ENCODE measurements at places on chromosomes 12 and 14.
A peak's percentile ranks its signal among the peaks of the same experiment; 100 is the strongest.

- no peak for DNase-seq
Measured at GRCh38 chr12:90428881-90429280, 526.1 kb downstream of the CCER1 start.

DNA sequence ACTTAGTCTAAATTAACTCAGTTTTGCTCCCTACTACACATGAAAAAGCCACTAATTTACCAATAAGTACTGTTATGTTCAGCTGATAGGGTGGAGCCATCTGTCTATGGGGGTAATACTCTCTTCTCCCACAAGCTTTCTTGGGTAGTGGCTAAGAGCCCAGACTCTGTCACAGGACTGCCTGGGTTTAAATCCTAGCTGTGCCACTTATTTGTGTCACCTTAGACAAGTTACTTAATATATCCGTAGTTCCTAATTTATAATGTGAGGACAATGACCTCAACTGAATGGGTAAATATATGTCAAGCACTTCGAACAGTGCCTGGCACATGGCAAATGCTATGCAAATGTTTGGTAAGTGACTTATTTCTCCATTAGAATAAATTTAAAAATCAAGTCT, 185.6 kb downstream of the DACT1 start:
- no peak for DNase-seq

DNA sequence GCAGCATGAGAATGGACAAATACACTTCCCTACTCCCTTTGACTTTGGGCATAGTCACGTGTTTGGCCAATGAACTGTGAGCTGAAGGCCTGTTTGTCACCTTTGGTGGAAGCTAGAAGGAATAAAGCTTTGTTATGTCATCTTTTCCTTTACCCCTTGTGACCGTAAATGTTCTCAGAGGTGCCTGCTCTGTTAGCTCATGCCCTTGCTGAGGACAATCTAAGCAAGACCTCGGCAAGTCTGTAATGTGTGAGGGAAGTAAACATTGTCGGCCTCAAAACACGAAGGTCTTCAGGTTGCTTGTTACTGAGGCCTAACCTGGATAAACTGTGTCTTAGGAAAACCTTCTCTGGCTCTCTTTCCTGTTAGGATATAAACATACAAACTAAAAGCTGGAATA, 354.2 kb downstream of the TMEM132D start:
- no peak for DNase-seq

- DNase-seq: no peak
Measured at GRCh38 chr12:116990971-116991966, 80.5 kb downstream of the FBXW8 start.

GRCh38 chr14:45679853-45680252, 426.9 kb upstream of the MIS18BP1 start:
- peak; percentile 87 for DNase-seq

GRCh38 chr12:897386-897785, 52.1 kb downstream of the RAD52 start:
- DNase-seq: no peak

DNA sequence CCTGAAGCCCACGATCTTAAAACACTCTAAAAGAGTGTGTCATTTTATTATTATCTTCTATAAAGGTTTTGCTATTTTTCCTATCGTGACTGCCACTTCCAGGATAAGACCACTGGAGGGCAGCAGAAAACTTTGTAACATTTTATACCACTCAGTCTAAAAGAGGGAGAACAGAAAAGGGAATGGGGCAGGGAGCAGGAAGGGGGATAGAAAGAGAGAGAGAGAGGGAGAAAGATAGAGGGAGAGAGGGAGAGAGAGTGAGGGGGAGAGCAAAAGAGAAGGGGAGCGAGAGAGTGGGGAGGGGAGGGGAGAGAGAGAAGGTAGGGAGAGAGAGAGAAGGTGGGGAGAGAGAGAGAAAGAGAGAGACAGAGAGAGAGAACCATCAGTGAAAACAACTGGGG, 2.0 kb upstream of the ART4 start:
- DNase-seq: peak; percentile 60

DNA sequence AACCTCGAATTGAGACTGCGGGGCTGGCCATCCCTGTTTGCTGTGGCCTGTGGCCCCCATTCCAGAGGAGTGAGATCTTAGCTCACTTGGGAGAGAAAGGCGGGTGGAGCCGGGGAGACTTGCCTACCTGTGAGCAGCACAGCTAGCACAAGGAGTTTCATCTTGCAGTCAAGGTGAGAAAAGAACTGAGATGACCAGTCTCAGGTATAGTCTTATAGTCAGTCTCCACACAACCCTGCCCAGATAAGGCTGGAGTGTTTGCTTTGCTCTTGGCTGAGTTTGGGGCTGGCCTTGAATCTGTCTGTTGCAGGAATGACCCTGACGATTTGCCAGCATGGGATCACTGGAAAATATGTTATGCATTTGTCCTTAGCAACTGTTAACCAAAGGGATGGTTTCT, at the start of gene PLA2G1B:
TSS of gene PLA2G1B (minus strand) at position 187 of the 400 bp plus-strand sequence. CDS start at position 161, 26 bp downstream.
- DNase-seq: no peak

DNA sequence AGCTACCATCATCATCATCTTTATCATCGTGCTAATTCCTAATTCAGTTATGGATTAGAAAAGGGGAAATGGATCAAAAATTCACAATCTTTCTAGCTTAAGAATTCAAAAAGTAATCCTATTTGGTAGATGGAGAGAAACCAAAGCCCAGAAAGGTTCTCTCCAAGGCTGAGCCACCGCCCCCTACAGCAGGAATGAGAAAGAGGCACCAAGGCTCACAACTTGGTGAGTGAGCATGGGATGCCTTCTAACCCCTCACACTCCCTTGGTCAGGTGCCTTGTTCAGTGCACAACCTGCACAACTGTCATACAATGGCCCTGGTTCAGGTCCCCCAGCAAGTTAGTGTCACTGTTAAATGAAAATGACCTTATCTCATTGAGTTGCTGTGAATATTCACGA, 171.5 kb downstream of the ANO2 start:
- no peak for DNase-seq

- peak; percentile 56 for DNase-seq
Measured at GRCh38 chr14:31949709-31950108, 127.4 kb upstream of the ARHGAP5 start.

DNA sequence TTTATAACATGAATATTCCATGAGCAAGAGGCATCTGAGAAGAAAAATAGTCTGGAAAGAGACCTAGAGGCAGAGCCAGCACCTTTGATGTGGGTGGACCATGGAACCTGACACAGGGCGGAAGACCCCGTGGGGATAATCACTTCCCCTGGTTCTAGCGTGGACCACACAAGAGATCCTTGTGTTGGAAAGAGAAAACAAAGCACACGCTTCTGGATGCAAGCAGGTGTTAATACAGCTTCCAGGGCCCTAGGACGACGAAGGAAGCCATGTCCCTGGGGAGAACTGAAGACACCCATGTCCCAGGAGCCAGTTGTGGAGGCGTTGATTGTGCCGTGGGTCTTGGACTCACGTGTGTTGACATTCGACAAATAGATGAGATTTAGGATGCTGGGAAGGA, 102.9 kb downstream of the ADGRD1 start:
- no peak for DNase-seq

- DNase-seq: no peak
Measured at GRCh38 chr14:101950516-101951215, 13.7 kb upstream of the DYNC1H1 start.

DNA sequence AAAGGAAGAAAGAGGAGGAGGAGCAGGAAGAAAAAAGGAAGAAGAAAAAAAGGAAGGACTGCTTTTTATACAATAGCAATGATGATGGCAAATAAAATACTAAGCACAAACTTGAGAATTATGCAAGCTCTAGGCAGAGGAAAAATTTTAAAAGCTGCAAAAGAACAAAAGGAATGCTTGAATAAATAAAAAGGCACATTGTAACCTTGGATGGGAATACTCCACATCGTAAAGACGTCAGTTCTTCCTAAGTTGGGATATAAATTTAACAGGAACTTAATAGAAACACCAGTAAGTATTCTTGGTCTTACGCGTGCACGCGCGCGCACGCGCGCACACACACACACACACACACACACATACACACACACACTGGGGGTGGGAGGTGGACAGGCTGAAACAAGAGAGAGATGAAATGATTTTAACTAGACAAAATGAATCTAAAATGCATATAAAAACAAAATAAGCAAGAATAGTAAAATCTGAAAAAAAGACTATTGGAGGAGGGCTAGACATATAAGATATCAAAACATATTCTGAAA, 43.0 kb downstream of the SERPINA3 start:
- DNase-seq: no peak

- peak; percentile 69 for DNase-seq
Measured at GRCh38 chr14:69719501-69719951, 47.4 kb upstream of the SRSF5 start.

GRCh38 chr12:121942145-121942718, 23.8 kb downstream of the CFAP251 start:
- DNase-seq: no peak

GRCh38 chr12:117051380-117051779, 47.8 kb downstream of the TESC start:
- no peak for DNase-seq

GRCh38 chr12:57837864-57838562, 8.5 kb downstream of the CTDSP2 start:
- peak; percentile 73 for DNase-seq

- DNase-seq: no peak
Measured at GRCh38 chr14:50041980-50042379, 74.4 kb downstream of the VCPKMT start.

- DNase-seq: no peak
Measured at GRCh38 chr14:87837296-87837695, 155.7 kb downstream of the GALC start.

- DNase-seq: no peak
Measured at GRCh38 chr14:100466111-100466856, 120.9 kb downstream of the BEGAIN start.

DNA sequence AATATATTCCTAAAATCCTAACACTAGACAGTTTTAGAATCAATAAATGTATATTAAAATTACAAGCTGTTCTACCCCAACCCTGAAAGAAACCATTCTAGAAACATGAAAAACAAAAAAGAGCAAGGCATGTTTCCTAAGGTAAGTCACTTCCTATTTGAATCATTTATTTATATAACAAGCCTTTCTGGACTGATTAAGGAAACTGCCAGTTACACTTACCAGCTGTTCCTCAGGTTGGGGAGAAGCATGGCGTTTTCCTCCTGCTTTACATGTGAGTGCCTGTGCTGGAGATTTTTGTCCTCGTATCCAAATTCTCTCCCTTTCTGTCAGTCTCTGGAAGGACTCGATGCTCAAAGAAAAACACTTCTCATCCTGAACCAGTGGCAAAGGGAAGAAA, 183.3 kb downstream of the EFCAB11 start:
- DNase-seq: peak; percentile 80

DNA sequence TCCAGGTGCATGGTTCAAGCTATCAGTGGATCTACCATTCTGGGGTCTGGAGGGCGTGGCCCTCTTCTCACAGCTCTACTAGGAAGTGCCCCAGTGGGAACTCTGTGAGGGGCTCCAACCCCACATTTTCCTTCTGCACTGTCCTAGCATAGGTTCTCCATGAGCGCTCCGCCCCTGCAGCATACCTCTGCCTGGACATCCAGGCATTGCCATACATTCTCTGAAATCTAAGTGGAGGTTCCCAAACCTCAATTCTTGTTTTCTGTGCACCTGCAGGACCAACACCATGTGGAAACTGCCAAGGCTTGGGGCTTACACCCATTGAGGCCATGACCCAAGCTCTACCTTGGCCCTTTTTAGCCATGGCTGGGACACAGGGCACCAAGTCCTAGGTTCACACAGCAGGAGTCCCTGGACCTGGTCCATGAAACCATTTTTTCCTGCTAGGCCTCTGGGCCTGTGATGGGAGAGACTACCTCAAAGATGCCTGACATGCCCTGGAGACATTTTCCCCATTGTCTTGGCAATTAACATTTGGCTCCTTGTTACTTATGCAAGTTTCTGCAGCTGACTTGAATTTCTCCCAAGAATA, 76.8 kb downstream of the CRADD start:
- no peak for DNase-seq

GRCh38 chr12:25557830-25558436, 4.8 kb upstream of the LMNTD1 start:
- peak; percentile 64 for DNase-seq

- DNase-seq: no peak
Measured at GRCh38 chr14:99141236-99141635, 130.8 kb downstream of the BCL11B start.

GRCh38 chr12:109822951-109823411, 10.2 kb downstream of the TRPV4 start:
- no peak for DNase-seq

DNA sequence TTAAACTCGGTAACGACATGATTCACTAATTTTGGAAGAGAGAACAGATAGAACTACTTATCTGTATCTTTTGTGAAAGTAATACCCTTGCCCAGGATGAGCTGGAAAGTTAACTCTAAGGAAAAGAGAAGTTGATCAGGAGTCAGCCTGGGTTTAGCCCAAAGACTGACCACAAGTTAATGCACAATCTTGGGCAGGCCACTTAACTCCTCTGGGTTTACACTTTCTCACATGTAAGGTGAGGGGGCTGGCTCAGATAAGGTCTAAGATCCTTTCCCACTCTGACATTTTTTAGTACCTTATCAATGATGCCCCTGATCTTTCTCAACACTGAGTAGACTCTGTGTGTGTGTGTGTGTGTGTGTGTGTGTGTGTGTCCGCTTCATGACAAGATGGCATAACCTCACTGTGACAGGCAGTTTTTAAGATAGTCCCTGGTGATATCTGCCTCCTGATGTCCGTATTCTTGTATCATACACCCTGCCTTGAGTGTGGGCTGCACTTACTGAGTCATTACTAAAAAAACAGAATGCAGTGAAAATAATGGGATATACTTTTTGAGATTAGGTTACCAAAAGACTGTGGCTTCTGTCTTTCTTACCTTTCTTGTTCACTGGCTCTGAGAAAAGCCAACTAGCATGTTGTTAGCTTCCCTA, 56.2 kb upstream of the CCDC198 start:
- no peak for DNase-seq

- DNase-seq: no peak
Measured at GRCh38 chr12:120592121-120593049, 11.2 kb upstream of the POP5 start.

DNA sequence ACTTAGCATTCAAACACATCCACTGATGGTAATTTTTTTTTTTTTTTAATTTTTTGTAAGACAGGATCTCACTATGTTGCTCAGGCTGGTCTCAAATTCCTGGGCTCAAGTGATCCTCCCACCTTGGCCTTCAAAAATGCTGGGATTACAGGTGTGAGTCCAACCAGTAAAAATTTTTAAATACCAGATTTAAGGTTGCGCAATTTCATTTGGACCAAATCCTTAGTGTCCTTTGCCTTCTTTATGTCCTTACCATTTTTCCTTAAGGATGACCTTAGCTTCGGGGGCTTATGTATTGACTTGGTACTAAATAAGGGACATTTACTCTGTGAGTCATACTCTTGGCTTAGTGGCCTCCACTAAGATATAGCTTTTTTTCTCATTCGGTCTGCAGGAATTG, 4.1 kb upstream of the PLBD1 start:
- no peak for DNase-seq

DNA sequence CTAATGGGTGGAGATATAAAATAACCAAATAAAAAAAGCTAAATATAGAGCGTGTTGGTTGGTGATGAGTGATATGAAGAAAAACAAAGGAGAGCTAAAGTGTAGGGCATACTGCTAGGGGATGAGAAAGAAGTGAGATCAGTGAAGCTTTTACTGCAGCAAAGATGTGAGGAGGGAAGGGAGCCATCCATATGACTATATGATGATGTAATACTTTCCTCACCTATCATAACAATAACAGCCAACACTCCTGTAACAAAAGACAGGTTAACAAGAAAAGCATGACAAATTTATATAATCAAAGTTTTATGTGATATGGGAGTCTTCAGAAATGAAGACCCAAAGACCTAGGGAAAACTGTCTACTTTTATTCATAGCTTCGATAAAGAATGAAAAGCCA, 57.4 kb upstream of the LRFN5 start:
- no peak for DNase-seq

GRCh38 chr14:96086574-96087077, 47.5 kb downstream of the C14orf132 start:
- peak; percentile 62 for DNase-seq

- DNase-seq: no peak
Measured at GRCh38 chr14:104108570-104109541, 23.4 kb downstream of the ASPG start.
